Epithelial cell of prostate (primary cell): ENCODE measurements at places on chromosomes 4 and X.

DNA sequence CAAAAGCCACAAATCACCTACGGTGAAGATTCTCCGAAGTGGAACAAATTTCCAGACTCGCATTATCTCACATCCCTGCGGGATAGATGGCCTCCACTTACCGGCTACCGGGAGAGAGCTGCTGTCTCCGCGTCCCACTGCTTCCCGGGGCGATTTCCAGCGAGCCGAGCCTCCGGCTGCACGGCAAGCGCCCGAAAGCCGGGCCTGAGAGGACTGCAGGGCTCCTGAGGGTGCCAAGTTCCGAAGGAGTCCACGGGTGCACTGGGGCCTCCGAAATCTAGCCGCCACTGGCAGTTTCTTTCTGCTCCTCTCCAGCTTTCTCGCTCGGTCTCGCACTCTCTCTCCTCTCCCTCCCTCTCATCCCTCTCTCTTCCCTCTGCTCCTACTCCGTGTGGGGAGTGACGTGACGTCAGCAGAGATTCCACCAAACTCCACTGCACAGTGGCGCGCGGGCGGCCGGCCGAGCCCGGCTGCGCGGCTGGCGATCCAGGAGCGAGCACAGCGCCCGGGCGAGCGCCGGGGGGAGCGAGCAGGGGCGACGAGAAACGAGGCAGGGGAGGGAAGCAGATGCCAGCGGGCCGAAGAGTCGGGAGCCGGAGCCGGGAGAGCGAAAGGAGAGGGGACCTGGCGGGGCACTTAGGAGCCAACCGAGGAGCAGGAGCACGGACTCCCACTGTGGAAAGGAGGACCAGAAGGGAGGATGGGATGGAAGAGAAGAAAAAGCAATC, 14.0 kb upstream of the PITX2 start:
- DNase-seq, result no peak

- DNase-seq, result no peak
Measured at GRCh38 chr4:3797831-3798790, 31.9 kb downstream of the ADRA2C start.

GRCh38 chr4:44760142-44760898, 34.0 kb upstream of the GNPDA2 start:
- DNase-seq, result no peak

- no peak for DNase-seq
Measured at GRCh38 chrX:51334276-51334675, 1.7 kb downstream of the NUDT10 start.
